ENCODE measurements at places on chromosomes 5 and 9. TPM values are rescaled to one million over a fixed set of nuclear protein-coding genes. Genes with fewer than 3 reads are reported as not detected.

- no peak for DNase-seq
Measured at GRCh38 chr5:16536246-16536645, 70.6 kb upstream of the ZNF622 start.

DNA sequence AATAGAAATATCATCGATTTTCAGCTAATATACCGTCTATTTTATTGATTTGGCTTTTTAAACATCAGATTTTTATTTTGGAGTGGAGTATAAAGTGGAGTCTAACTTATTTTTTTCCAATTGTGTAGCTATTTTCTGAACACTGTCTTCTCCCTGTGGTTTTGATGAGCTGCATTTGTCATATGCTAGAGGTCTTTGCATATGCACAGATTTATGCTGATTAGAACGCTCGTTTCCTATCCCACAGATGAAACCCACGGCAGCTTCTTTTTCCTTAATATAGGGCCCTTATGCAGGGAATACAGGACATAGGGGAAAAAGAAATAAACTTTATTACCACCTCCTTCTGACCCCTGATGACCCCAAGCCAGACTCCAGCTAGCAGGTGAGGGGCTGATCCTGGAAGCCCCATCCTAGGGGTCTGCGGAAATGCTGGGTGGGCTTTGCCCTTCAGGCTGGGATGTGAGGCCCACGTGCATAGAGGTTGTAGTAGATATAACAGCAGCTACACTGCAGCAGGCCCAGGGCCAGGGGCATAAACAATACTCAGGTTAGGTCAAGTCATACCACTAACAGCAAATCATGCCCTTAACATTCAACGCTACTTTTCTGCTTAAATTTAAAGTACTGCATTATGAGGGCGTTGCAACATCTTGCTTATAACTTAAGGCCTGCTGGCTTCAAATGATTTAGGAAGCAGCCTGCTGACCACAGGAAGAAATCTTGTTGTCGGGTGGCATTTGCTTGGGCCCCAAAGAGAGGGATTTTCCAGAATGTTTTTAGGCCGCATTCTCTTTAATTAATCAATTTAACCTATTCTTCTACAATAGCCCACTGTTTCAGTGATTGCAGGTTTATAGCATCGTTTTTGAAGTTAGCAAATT is 28.5 kb downstream of the MVB12B start:
- DNase-seq = no peak

DNA sequence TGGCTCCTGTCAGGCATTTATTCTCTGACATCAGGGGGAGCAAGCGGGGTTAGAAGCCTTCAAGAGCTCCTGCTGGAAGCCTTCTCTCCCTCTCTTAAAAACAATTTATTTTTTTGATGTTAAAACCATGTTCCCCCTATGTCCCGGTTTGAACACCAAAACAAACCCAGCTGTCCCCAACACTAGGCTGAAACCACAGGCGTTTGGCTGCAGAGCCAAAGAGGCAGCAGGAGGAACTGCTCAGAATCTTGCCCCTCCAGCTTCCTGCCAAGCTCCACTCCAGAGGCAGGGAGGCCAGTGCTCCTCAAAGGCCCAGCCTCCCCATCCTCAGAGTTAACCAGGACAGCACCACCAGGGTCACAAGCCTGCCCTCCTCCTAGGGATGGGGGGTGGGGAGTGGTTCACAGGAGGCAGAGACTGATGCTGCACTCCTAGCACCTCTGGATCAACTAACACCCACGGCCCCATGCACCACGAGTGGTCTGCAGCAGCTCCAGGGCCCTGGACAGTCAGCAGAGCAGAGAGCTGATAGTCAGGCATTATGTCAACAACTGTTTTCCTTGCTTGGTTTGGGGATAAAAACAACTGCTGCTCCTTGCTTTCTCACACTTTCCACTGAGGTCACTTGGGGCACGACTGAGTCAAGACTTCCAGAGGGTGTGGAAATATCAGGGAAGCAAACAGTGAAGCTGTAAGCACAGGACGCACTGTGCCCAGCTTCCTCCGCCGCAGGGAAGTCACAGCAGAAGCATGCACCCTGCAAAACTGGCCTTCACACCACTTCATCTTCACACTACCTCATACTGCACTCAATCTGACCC is 96.5 kb upstream of the ADRA1B start:
- DNase-seq = no peak

DNA sequence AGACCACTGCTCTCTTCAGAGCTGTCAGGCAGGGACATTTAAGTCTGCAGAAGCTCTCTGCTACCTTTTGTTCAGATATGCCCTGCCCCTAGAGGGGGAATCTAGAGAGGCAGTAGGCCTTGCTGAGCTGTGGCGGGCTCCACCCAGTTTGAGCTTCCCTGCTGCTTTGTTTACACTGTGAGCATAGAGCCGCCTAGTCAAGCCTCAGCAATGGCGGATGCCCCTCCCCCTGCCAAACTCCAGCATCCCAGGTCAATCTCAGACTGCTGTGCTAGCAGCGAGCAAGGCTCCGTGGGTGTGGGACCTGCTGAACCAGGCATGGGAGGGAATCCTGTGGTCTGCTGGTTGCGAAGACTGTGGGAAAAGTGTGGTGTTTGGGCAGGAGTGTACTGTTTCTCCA is 59.9 kb downstream of the CAVIN4 start:
- DNase-seq = no peak

GRCh38 chr9:613771-614347 is 227.6 kb upstream of the DMRT1 start:
- DNase-seq = peak; percentile 83

DNA sequence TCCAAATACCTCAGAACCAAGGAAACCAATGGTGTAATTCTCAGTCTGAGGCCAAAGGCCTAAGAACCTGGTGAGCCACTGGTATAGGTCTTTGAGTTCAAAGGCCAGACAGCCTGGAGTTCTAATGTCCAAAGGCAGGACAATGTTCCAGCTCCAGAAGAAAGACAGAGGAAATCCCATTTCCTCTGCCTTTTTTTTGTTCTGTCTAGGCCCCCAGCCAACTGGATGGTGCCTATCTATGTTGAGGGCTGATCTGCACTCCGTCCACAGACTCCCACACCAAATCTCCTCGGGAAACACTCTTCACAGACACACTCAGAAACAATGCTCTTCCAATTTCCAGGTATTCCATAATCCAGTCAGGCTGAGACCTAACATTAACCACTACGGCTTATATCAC is 30.1 kb downstream of the FNIP1 start:
- no peak for DNase-seq

DNA sequence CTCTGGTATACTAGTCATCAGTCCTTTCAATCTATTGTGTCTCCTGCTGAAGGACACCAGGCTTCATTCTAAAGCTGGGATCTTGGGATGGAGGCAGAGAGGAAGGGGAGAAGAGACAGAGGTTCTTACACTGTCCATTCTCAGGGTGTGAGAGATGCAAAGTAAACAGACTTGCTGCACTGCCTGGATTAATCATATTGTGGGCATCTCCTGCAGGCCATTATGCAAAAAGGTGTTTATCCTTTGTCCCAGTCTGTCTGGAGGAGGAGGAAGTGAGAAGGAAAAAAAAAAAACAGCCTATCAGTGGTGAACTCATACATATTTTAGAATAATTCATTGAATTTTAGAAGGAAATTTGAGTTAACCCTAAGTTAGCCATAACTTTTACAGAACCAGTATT is 92.9 kb upstream of the TNPO1 start:
- no peak for DNase-seq

DNA sequence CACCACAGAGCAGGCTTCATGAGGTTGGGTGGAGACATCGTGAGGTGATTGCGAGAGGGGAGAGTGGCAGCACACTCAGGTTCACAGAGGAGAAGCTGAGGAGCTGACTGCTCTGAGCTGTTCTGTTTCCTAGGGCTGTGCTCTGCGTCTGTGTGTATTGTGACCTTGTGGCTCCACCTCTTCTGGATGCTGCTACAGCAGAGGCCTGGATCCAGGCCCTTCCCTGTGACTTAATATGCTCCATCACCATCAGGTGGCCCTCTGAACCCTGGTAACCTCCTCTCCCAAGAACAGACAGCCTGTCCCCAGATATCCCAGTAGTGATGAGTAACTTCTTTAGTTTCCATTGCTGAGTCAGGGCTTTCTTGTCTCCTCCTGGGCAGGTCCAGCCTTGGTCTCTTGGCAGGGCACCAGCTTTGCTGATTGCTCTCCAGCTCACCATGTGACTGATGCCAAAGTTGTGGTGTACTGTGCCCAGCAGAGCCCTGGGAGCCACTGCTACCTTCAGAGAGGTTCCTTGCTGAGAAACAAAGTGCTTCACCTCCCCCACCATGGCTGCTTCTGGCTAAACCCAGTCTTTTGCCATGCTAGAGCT is 212.8 kb upstream of the CHD1 start:
- DNase-seq = no peak

DNA sequence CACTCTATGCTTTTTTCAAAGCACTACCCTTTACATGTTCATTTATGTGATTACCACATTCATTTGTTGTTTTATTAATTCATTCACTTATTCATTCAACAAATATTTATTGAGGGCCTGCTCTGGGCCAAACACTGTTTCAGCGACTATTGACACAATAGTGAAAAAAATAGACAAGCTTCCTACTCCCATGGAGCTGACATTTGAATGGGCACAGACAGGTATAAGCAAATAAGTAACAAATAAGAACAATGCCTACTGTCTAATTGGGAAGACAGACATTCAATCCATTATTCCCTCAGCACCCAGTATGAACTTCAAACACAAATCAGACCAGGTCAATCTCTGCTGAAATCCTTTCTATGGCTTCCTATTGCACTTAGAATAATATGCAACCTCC is 156.9 kb upstream of the NR3C1 start:
- no peak for DNase-seq

DNA sequence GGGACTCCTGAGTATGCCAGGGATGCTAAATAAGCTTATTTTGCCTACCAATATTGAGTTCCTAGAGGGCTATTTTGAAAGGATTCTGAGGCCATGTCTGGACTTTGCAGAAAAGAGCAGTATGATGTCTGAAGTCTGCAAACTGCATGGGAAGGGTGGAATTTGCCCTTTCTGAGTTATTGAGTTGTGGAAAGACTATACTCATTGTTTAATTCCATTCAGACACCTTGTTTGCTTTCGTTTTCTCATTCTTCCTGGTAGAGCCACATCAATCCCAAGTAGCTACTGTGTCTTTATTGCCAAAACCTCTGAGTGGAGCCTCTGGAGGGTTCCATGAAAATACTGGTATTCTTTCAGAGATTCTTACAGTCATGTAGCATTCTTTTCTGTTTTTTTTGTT is 50.9 kb upstream of the PPP1R2B start:
- no peak for DNase-seq

Gene TRIP13
- 14.4 TPM for polyA plus RNA-seq

Gene SLCO6A1
- polyA plus RNA-seq = not detected

Gene OLFML2A
- polyA plus RNA-seq = 34.4 TPM

Gene IL9
- not detected for polyA plus RNA-seq

Gene HARS1
- 93.6 TPM for polyA plus RNA-seq
